ENCODE measurements at places on chromosomes 2 and 18.

GRCh38 chr2:241540771-241541561, 17.6 kb upstream of the BOK start:
- peak; percentile 71 for DNase-seq

GRCh38 chr18:21345840-21346239, 103.8 kb downstream of the GREB1L start:
- no peak for DNase-seq

GRCh38 chr2:75592030-75592429, 31.3 kb upstream of the EVA1A start:
- no peak for DNase-seq

- no peak for DNase-seq
Observed at GRCh38 chr2:11597538-11598225, 63.8 kb downstream of the GREB1 start.

- no peak for DNase-seq
Observed at GRCh38 chr2:240353944-240354343, 81.5 kb upstream of the GPC1 start.

DNA sequence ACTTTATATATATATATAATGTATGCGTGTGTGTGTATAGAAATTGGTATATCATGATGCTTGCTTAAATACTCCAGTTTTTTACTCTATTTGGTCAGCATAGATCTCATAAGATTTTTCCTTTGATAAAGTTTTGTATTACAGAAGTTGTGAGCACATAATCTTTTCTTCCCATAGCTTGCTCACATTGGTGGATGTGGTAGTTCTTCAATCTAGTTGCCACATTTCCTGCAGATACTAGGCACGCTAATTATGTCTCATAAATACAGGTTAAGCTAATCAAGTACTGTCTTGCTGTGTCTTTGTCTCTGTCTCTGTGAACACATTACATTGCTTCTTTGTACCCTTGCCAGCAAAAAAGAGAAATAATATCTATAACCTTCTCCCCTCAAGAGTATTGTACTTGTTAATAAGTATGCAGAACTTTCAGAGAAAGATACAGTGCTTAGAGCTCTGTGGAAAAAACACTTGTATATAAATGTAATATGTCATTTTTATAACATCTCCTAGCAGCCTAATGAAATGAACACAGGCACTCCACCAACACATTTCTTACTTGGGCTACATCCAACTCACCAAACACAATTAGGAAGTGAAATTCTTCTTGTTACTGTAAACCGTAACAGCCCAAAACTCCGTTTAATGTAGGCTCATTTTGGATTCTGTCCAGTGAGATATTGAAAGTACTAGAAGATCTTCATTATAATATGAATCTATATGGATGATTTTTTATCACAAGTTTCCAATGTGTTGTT, 306.7 kb upstream of the SLC8A1 start:
- DNase-seq, result no peak

GRCh38 chr2:75596784-75597183, 36.0 kb upstream of the EVA1A start:
- DNase-seq, result no peak

All from activated CD4-positive, CD25-positive, alpha-beta regulatory T cell treated with anti-CD3 and anti-CD28 coated beads, Interleukin-2, amount 50 U/mL, for 72 hours (primary cell).